ENCODE measurements at places on chromosomes 4 and X.

GRCh38 chr4:144721994-144722393 lies 76.0 kb downstream of the HHIP start:
- no peaks in the 10 kb centered on the region for H3K4me1 ChIP-seq
- H3K27me3 ChIP-seq = no peaks in the 10 kb centered on the region
- no peak for DNase-seq
- no peaks in the 10 kb centered on the region for H3K36me3 ChIP-seq
- no peak overlapping the region for H3K4me3 ChIP-seq

DNA sequence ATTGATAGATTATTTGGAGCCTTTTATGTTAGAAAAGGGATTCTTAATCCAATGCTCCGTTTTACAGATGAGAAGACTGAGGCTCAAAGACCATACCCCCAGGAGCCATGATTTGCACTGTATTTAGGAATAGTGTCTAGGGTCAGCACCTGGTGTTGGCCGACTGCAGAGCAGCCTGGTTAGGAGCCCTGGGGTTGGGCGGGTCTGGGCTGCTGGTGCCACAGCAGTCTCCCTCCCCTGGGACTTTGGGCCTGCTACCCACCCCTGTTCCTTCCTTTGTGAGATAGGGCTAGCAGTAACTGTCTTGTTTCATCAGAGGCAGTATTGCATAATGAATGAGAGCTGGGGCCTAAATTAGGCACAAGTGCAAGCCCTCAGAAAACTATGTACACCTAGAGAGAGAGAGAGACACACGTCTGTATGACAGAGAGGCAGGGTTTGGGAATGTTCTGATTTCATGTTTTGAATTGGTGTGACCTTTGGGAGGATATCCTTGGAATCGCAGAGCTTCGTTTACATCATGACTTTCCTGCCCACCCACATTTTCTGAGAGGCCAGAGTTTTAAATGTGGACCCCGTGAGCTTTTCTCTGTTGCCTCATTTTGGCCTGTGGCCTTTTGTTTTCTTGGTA lies 111.7 kb downstream of the PTTG2 start:
- H3K27me3 ChIP-seq = no peaks in the 10 kb centered on the region
- peaks cover 72% of the 10 kb centered on the region for H3K36me3 ChIP-seq
- no peak for DNase-seq
- peak overlapping the region; percentile 68 for H3K27ac ChIP-seq
- H3K4me1 ChIP-seq = peaks cover 54% of the 10 kb centered on the region

DNA sequence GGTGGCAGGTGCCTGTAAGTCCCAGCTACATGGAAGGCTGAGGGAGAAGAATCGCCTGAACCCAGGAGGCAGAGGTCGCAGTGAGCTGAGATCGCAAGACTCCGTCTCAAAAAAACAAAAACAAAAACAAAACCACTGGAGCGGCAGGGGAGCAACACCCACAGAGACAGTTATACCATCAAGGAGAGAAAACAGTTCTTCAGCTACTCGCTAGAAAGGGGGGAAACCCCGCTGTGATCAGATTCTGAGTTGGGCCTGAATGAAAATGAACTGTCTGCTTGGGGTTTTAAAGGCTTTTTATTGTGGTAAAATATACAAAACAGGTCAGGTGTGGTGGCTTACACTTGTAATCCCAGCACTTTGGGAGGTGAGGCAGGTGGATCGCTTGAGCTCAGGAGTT lies 16.8 kb upstream of the IRAK1 start:
- peaks cover 21% of the 10 kb centered on the region for H3K4me1 ChIP-seq
- H3K27me3 ChIP-seq = no peaks in the 10 kb centered on the region
- H3K36me3 ChIP-seq = peaks cover 34% of the 10 kb centered on the region
- no peak overlapping the region for H3K4me3 ChIP-seq

DNA sequence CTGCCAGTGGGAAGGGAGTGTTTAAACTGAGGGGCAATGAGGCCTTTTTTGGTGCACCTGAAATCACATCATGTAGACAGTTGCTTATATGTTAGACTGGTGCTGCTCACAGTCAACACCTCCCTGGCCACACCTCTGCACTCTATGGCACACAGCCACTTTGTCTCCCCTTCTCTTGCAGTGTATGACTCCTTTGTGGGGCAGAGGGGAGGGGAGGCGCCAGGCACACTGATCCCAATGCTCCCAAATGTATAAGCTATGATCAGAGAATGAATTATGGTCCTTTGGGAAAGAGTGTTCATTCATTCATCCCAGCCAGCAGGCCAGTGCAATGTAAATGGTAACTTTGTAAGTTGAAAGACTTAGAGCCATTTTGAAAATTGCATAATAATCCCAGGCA lies 4.6 kb upstream of the GPC3 start:
- no peak overlapping the region for H3K4me3 ChIP-seq
- no peaks in the 10 kb centered on the region for H3K36me3 ChIP-seq
- H3K27ac ChIP-seq = no peak overlapping the region
- H3K4me1 ChIP-seq = no peaks in the 10 kb centered on the region

- no peak for DNase-seq
- no peak overlapping the region for H3K4me3 ChIP-seq
- H3K27me3 ChIP-seq = no peaks in the 10 kb centered on the region
- no peaks in the 10 kb centered on the region for H3K4me1 ChIP-seq
Measured at GRCh38 chr4:48153791-48154550, 19.9 kb upstream of the TXK start.

- peaks cover 10% of the 10 kb centered on the region for H3K4me1 ChIP-seq
- H3K36me3 ChIP-seq = no peaks in the 10 kb centered on the region
- no peak for DNase-seq
- no peak overlapping the region for H3K27ac ChIP-seq
- peaks cover 47% of the 10 kb centered on the region for H3K27me3 ChIP-seq
Measured at GRCh38 chr4:180059216-180059881, 2183.9 kb upstream of the TENM3 start.

DNA sequence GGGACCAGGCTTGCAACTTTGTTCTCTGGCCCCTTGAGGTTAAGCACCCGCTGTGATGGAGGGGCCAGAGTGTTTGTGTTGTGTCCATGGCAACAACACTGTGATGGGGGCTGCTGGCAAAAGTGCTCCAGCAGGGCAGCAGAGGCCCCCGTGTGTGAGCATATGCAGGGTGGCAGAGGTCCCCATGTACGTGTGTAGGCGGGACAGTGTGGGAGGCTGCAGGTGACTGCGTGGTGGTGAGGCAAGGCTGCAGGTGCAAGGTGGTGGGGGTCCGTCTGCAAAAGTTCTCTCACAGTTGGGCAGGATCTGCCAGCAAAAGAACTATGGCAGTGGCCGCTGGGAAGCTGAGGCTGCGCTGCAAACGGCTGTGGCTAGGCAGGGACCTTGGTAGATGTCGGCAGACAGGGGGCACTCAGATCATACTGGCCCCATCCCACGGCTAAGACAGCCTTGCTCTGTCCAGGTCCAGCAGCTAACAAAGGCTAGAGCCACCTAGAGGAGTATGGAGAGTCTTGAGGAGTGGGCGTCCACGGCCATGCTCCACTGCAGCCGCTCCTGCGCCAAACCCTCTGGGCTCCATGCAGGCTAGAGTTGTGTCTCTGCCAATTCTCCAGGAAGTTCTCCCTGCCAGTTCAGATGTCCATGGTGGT lies 46.8 kb upstream of the PASD1 start:
- no peak overlapping the region for H3K27ac ChIP-seq
- H3K4me3 ChIP-seq = no peak overlapping the region
- no peak for DNase-seq
- H3K27me3 ChIP-seq = peaks cover 3% of the 10 kb centered on the region
- H3K36me3 ChIP-seq = no peaks in the 10 kb centered on the region
- no peaks in the 10 kb centered on the region for H3K4me1 ChIP-seq

DNA sequence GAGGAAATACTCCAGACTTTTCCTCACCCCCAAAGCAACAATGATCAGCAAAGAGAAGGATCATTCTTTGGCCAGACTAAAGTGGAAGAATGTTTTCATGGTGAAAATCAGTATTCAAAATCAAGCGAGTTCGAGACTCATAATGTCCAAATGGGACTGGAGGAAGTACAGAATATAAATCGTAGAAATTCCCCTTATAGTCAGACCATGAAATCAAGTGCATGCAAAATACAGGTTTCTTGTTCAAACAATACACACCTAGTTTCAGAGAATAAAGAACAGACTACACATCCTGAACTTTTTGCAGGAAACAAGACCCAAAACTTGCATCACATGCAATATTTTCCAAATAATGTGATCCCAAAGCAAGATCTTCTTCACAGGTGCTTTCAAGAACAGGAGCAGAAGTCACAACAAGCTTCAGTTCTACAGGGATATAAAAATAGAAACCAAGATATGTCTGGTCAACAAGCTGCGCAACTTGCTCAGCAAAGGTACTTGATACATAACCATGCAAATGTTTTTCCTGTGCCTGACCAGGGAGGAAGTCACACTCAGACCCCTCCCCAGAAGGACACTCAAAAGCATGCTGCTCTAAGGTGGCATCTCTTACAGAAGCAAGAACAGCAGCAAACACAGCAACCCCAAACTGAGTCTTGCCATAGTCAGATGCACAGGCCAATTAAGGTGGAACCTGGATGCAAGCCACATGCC lies 89.7 kb downstream of the TET2 start:
- H3K36me3 ChIP-seq = peaks cover 56% of the 10 kb centered on the region
- H3K4me1 ChIP-seq = peaks cover 8% of the 10 kb centered on the region
- DNase-seq = no peak
- no peaks in the 10 kb centered on the region for H3K27me3 ChIP-seq
- H3K4me3 ChIP-seq = no peak overlapping the region
- no peak overlapping the region for H3K27ac ChIP-seq

DNA sequence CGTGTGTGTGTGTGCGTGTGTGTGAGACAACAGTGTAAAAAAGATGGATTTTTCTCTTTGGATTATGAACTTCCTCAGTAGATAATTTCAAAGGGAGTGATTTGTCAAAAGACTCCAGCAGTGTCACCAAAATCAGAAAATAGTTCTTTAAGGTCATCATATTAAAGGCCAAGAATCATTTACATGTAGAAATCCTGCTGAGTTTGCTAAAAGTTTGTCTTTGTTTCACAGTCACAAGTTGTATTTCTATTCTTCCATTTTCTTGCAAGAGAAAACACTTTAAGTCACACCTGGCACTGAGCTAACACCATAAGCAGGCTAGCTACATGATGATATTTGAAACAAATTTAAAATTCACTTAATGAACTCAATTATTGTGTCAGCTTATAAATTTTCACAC lies 222.7 kb downstream of the PACRGL start:
- no peak for DNase-seq
- no peaks in the 10 kb centered on the region for H3K36me3 ChIP-seq
- no peaks in the 10 kb centered on the region for H3K4me1 ChIP-seq
- H3K27me3 ChIP-seq = no peaks in the 10 kb centered on the region
- no peak overlapping the region for H3K4me3 ChIP-seq
- H3K27ac ChIP-seq = no peak overlapping the region
